ENCODE measurements at places on chromosomes 5 and 9.

DNA sequence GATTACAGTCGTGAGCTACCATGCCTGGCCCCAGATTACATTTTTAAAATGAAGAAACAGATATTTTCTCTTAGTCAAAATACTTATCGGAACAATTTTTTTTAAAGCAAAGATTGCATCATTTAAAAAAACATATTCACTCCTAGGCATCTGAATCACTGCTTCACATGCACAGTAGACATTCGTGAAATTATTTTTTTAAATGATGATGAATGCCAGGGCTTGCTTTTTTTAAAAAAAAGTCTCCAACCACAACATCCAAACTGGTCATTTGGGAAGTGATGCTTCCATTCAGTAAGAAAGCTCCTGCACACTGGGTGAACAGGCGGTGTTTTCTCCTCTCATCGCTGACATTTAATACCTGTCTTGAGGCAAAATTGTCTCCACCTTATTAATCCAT lies 223.0 kb upstream of the DMRT1 start:
- H3K4me3 ChIP-seq = no peak overlapping the region
- no peaks in the 10 kb centered on the region for H3K36me3 ChIP-seq

DNA sequence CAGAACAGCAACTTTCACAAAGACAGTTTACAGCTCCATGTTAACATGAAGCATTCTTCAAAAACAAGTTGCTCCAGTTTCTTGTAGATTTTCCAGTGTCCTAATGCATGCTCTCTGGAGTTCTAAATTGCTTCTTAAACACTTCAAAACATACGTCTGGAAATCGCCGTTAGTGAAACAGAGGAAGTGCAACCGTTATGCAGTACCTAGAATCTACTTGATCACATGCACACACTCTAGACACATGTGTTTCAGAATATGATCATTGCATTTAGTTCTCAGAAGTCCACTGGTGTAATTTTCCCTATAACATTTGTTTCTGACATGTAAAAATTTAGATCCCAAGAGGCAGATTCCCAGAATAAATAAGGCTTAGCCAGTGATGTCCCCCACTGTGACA lies 41.1 kb upstream of the RUFY1 start:
- no peaks in the 10 kb centered on the region for H3K27me3 ChIP-seq
- H3K36me3 ChIP-seq = no peaks in the 10 kb centered on the region
- no peak overlapping the region for H3K4me3 ChIP-seq
- H3K27ac ChIP-seq = no peak overlapping the region

GRCh38 chr9:86521977-86522376 lies 167.8 kb upstream of the TUT7 start:
- DNase-seq = no peak
- peaks cover 11% of the 10 kb centered on the region for H3K27me3 ChIP-seq
- no peak overlapping the region for H3K4me3 ChIP-seq
- no peaks in the 10 kb centered on the region for H3K36me3 ChIP-seq

DNA sequence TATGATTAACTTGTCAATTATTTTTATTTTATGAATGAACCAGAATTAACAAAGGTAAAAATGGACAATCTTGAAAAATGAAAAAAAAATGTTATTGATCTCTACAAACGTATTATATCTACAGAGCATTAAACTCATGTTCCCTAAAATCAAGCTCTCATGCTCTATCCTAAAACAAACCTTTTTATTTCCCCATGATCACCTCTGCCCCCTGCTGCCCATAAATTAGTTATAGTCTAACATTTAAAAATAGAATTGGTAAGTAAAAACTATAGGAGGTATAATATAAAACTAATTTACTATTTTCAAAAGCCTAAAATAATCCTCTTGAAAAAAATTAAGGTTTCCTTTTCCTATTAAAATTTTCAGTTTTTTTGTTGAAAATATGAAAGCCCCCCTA lies 168.0 kb upstream of the POU5F2 start:
- DNase-seq = no peak
- H3K36me3 ChIP-seq = no peaks in the 10 kb centered on the region
- no peak overlapping the region for H3K4me3 ChIP-seq
- H3K27ac ChIP-seq = no peak overlapping the region
- H3K27me3 ChIP-seq = no peaks in the 10 kb centered on the region
- H3K4me1 ChIP-seq = no peaks in the 10 kb centered on the region

GRCh38 chr5:140969880-140970279 lies 3.6 kb downstream of the PCDHAC2 start:
- no peaks in the 10 kb centered on the region for H3K4me1 ChIP-seq
- H3K36me3 ChIP-seq = no peaks in the 10 kb centered on the region
- H3K27me3 ChIP-seq = peaks cover 31% of the 10 kb centered on the region
- no peak overlapping the region for H3K4me3 ChIP-seq
- H3K27ac ChIP-seq = no peak overlapping the region

- peaks cover 10% of the 10 kb centered on the region for H3K36me3 ChIP-seq
- no peaks in the 10 kb centered on the region for H3K27me3 ChIP-seq
- H3K27ac ChIP-seq = no peak overlapping the region
These were observed 79.4 kb downstream of the SIL1 start for GRCh38 chr5:139118804-139119203.

- no peaks in the 10 kb centered on the region for H3K27me3 ChIP-seq
- H3K4me3 ChIP-seq = peak overlapping the region; percentile 100
- H3K36me3 ChIP-seq = peaks cover 9% of the 10 kb centered on the region
- H3K4me1 ChIP-seq = peaks cover 68% of the 10 kb centered on the region
These were observed 41.9 kb downstream of the SLC22A5 start for GRCh38 chr5:132411304-132412013.

- no peaks in the 10 kb centered on the region for H3K4me1 ChIP-seq
- DNase-seq = no peak
- H3K27me3 ChIP-seq = no peaks in the 10 kb centered on the region
- no peak overlapping the region for H3K27ac ChIP-seq
- no peaks in the 10 kb centered on the region for H3K36me3 ChIP-seq
These were observed 1353.4 kb upstream of the WWC1 start for GRCh38 chr5:166938071-166938470.

DNA sequence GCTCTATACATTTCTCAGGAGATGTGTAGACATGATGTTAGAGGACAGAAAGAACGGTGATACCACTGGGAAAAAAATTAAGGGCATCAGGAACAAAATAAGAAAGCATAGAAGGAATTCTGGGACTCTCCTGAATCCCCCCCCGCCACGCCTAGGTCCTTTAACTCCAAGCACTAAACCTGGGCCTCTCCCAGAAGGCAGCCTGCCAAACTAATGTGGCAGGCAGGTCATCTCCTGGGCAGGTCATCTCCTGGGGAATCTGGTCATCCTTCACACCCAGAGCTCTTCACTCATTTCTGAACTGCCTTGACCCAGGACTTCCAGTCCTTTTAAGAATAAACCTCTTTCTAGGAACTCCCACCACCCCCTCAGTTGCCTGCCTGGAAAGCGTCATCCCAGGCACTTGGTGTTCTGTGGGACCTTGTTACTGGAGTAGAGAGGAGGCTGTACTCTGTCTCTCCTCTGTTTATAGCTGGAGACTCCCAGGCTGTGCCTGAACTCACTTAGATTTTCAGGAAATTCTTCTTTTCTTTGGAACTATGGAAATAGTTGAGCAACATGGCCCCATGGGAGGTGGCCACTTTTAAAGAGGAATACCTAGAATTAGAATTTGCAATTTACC lies 24.1 kb downstream of the PSAT1 start:
- DNase-seq = no peak
- H3K4me3 ChIP-seq = no peak overlapping the region
- H3K27ac ChIP-seq = no peak overlapping the region
- H3K4me1 ChIP-seq = no peaks in the 10 kb centered on the region

DNA sequence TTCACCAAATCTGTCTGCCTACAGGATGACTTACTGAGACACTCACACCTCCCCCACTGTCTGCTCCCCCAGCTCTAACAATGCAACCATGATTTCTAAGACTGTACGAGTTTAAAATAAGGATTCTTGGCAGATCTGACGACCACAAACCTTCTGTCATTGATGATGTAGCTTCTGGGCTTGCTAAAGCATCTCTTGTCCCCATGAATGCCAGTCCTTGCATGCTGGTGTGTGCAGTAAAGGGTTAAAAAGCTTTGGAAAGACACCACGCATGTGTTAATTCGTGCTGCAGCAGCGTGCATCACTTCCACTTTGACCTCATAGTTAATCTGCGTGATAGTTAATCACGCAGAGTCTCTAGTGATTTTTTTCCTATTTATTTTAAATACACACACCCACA lies 411 bp upstream of the GABRG2 start:
- H3K4me1 ChIP-seq = no peaks in the 10 kb centered on the region
- H3K27ac ChIP-seq = no peak overlapping the region
- H3K4me3 ChIP-seq = no peak overlapping the region

GRCh38 chr9:95649801-95650213 lies 133.0 kb upstream of the PTCH1 start:
- H3K27ac ChIP-seq = no peak overlapping the region
- no peak for DNase-seq
- H3K4me1 ChIP-seq = no peaks in the 10 kb centered on the region
- no peak overlapping the region for H3K4me3 ChIP-seq
- peaks cover 7% of the 10 kb centered on the region for H3K27me3 ChIP-seq
- H3K36me3 ChIP-seq = no peaks in the 10 kb centered on the region

DNA sequence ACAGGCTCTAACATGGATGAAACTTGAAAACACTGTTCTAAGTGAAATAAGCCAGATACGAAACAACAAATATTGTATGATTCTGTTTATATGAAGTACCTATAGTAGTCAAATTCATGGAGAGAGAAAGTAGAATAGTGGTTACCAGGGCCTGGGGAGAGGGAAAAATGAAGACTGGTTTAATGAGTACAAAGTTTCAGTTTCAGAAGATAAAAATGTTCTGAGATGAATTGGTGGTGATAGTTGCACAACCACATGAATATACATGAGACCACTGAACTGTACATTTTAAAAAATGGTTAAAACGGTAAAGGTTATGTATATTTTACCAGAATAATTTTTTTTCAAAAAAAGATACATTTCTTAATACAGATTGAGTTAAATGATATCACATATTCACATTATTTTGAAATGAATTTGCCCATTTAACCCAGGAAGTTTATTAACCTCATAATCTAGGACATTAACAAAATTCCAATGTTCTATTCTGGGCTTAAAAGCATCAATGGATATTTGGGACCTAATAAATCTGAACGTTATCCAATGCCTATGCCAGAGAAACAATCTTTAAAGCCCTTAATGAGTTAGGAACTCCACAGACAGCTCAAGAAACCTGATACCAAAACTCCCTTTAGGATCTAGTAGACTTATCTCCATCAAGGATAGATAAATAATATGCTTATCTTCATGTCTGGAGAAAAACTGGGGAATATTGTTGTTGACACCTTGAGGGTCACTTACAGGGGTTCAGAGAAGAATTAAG lies 521.3 kb downstream of the EFNA5 start:
- no peak for DNase-seq
- H3K36me3 ChIP-seq = no peaks in the 10 kb centered on the region
- H3K27me3 ChIP-seq = no peaks in the 10 kb centered on the region
- H3K4me1 ChIP-seq = no peaks in the 10 kb centered on the region
- no peak overlapping the region for H3K4me3 ChIP-seq

DNA sequence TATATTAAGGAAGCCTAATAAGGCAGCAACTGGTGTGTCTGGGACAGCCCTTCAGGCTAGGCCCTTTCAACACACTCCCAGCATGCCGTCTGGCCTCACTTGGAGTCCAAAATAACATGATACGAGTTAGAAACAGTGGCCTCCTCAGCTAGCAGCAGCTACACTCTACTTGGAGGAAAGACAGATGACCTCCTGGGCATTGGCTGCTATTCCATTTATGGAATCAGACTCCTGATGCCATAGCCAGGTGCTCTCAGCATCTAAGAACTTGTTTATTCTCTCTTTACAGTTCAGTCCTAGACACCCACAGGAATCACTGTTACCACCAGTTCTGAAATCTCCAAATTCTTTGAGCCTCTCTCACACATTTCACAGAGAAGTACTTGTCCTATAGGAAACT lies 31.8 kb downstream of the RUSC2 start:
- H3K27me3 ChIP-seq = no peaks in the 10 kb centered on the region
- no peak for DNase-seq
- H3K36me3 ChIP-seq = no peaks in the 10 kb centered on the region
- no peak overlapping the region for H3K27ac ChIP-seq
- peaks cover 10% of the 10 kb centered on the region for H3K4me1 ChIP-seq

GRCh38 chr5:176614805-176615478 lies 5.0 kb upstream of the GPRIN1 start:
- no peak overlapping the region for H3K4me3 ChIP-seq
- H3K27me3 ChIP-seq = peaks cover 82% of the 10 kb centered on the region
- no peak overlapping the region for H3K27ac ChIP-seq
- H3K36me3 ChIP-seq = no peaks in the 10 kb centered on the region
- DNase-seq = no peak
- H3K4me1 ChIP-seq = peaks cover 11% of the 10 kb centered on the region

- no peak for DNase-seq
- H3K36me3 ChIP-seq = no peaks in the 10 kb centered on the region
- H3K27ac ChIP-seq = no peak overlapping the region
- H3K4me1 ChIP-seq = peaks cover 2% of the 10 kb centered on the region
- no peak overlapping the region for H3K4me3 ChIP-seq
- H3K27me3 ChIP-seq = peaks cover 61% of the 10 kb centered on the region
These were observed 19.1 kb upstream of the SLC31A2 start for GRCh38 chr9:113131689-113132151.
